Neuronal stem cell (in vitro differentiated cells): ENCODE measurements at places on chromosomes 16 and 17.

DNA sequence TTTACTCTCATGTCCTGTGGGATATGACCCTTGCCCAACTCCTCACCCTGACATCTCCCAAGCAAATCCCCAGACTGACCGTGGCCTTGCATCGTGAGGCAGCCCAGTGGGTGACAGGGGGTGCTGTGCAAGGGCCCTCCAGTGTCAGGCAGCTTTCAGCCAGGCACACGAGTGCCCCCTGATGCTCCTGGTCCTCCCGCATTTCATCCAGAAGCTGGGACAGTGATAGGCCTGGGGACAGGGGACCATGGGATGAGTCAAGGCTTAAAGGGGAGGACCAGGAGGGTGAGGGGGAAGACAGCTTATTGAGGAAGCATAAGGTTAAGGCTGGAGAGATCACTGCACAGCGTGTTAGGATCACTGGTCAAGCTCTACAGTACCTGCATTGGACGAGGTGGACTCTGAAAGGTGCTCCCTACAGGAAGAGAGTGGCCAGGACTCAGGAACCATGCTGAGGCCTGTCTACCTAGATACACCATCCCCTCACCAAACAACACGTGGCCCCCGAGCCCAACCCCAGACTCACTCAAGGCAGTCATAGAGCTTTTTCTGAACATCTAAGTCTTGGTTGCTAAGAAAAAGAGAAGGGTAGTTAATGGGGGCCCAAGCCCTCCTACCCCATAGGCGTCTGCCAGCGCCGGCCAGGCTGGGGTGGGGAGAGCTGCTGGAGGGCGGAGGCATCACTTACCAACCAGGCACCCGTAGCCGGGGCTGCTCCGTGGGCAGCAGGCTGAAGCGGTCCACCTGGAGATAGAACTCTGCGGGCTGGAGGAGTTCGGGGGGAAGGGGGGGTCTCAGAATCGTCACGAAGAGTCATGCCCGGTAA lies 998 bp downstream of the ACD start:
- DNase-seq: no peak

DNA sequence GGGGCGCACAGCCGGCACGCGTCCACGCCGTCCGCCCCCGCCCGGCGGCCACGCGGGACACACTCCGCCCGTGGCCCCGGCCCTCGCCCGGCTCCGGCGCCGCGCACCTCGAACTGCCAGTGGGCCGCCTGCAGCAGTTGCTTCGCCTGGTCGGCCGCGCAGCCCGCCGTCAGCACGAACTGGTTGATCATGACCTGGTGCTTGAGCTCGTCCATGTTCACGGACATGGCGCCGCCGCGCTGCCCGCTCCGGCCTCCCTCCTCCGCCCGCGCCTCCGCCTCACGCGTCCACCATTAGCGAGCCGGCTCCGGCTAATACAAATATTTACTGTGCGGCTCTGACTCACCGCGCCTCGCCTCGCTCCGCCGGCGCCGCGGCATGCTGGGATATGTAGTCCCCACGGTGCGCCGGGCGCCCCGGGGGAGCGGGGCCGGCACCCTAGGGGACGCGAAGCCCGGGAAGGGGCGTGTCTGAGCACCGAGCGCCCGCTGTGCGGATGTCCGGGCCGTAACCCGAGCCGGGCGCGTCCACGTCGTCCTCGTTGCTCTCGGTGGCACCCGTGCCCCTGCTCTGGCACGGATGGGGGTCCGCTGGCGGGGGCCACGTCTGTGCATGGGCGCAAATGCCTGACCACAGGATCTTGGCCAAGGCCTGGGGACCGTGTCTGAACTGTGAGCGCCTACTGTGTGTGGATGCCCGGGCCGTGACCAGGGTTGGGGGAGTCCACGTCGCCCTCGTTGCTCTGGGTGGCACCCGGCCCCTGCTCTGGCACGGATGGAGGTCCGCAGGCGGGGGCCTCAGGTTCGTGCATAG lies at the start of gene UBALD1:
TSS of gene UBALD1 (minus strand) at position 318 of the 813 bp plus-strand sequence. CDS start at position 227, 91 bp downstream.
- DNase-seq: peak; percentile 76

- DNase-seq: no peak
Observed at GRCh38 chr17:42193216-42193968, 902 bp downstream of the GHDC start.

DNA sequence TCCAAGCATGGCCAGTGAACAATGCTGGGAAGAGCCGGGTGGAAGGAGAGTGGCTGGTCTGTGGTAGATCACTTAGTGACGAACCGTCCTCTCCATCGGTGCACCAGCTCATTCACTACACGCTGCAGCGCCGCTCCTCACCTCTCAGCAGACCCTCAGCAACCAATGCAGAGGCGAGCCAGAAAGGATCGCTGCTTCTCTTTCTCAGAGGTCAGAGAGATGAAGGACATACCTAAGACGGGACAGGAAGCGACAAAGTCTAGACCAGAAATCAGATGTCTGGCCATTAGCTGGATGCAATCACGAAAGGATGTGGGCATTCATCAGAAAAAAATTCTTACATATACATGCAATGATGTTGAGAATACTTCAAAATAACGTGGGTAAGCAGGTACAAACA lies 26.9 kb downstream of the NSMCE1 start:
- DNase-seq: no peak

DNA sequence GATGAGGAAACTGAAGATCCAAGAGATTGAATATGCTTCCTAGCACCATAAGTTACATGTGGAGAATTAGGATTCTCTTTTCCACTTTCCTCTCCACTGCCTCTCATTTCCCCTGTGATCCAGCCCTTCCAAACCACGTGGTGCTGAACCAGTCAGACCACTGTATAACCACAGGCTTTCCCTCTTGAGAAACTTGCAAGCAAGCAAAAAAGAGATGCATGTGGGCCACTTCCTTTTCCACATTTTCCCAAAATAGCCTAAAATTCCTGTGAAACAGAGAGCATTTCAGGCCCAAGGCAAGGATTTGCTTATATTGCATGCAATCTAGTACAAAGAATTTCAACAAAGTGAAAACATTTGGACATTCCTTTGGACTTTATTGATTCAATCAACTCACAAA lies 59.3 kb upstream of the KSR1 start:
- DNase-seq: no peak

DNA sequence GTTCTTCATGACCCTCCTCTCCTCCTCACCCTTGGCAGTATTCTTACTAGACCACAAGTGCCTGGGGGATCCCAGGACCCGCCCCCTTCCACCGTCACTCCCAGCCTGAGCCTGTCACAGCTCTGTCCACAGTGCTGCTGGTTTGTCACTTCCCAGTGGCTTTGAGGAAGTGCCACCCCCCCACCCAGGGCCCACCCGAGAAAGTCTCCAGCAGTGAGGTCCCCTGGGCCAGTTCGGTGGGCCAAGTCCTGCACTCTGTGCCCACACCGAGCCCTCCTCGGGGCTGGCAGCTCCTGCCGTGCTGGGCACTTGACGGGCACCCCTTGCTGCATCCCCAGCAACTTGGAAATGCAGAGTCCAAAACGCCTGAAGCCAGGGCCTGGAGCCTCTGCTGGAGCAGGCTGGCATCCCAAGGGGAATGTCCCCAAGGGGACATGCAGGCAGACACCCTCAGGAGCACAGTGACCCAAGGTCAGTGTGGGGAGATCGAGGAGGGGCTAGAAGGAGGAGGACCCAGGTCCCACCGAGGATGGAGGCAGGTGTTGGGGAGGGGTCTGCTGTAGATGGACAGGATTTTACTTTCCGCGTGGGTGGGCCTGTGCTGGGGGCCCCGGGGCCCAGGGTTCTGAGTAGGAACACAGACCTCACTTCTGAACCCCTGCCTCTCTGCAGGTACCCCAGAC lies 15.5 kb downstream of the MMP15 start:
- no peak for DNase-seq

- no peak for DNase-seq
Observed at GRCh38 chr17:6505425-6506142, 50.8 kb downstream of the PITPNM3 start.

GRCh38 chr17:72962106-72962505 lies 130.4 kb downstream of the SLC39A11 start:
- no peak for DNase-seq

GRCh38 chr16:9383281-9383680 lies 291.8 kb downstream of the HAPSTR1 start:
- DNase-seq: no peak

- peak; percentile 77 for DNase-seq
Observed at GRCh38 chr17:37608351-37609169, 658 bp downstream of the SYNRG start.

DNA sequence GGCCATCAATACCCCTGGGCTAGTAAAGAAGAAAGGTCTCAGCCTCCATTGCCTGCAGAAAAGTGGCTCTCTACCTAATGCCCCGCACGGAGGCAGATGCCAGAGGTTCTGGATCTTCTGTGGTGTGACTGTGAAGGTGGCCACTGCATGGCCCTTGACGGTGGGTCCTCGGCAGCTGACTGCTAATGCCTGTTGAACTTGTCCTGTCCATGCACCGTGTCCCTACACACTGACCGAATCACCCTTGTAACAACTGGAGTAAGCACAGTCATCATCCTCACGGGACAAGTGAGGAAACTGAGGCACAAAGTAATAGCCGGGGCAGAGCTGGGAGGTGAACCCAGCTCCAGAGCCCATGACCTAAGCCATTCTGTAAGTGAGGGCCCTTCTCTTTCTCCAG lies 48.8 kb downstream of the MYH11 start:
- no peak for DNase-seq

GRCh38 chr16:11309895-11310633 lies 28.9 kb upstream of the PRM1 start:
- DNase-seq: no peak

DNA sequence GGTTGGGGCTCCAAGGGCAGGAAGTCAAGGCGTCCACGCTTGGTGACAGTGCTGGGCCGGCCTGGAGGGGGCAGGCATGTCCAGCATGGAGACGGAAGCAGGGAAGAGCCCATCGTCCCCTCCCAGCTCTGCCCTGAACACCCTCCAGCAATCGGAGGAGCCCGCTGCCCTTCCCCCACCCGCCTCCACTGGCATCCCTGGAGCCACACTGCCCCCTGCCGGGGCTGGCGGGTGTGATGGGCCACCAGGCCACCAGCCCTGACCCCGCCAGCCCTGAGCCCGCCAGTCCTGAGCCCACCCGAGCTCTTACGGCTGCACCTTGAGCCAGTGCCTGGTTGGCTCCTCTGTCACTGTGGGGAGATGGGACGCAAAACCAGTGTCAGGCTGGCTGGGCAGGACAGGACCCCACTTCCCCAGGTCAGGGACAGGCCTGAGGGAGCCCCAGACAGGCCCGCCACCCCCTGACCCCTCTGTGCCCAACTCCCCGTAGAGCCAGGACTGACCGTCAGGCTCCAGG lies 4.1 kb upstream of the CDH15 start:
- DNase-seq: peak; percentile 88

DNA sequence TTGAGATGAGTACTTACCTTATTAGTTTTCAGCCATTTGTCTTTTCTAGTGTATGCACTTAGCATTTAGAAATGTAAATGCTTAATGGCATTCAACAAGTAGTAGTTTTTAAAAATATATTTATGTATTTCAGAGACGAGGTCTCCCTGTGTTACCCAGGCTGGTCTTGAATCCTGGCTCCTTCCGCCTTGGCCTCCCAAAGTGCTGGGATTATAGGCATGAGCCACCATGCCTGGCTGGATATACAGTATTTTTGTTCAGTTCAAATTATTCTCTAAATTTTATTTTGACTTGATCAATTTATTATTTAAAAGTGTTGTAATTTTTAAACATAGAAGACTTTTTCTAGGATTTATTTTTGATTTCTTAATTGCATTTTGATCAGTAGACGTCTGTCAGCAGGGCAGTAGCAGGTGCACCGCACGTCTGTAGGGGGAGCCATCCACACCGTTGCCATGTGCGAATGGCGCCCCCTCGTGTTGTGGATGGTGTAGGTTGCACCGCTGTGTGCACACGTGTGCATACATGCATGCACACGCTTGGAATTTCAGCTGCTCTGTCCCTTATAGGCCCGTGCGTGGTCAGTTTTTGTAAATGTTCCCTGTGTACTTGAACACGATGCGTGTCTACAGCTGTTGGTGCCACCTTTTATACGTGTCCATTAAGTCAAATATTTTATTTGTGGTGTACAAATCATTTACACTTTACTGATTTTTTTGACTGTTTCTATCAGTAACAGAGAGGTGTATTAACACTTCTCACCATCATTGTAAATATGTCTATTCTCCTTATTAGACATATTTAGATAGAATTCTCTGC lies 30.6 kb downstream of the RPTOR start:
- DNase-seq: peak; percentile 86

GRCh38 chr16:52035436-52035835 lies 511.5 kb downstream of the TOX3 start:
- no peak for DNase-seq

DNA sequence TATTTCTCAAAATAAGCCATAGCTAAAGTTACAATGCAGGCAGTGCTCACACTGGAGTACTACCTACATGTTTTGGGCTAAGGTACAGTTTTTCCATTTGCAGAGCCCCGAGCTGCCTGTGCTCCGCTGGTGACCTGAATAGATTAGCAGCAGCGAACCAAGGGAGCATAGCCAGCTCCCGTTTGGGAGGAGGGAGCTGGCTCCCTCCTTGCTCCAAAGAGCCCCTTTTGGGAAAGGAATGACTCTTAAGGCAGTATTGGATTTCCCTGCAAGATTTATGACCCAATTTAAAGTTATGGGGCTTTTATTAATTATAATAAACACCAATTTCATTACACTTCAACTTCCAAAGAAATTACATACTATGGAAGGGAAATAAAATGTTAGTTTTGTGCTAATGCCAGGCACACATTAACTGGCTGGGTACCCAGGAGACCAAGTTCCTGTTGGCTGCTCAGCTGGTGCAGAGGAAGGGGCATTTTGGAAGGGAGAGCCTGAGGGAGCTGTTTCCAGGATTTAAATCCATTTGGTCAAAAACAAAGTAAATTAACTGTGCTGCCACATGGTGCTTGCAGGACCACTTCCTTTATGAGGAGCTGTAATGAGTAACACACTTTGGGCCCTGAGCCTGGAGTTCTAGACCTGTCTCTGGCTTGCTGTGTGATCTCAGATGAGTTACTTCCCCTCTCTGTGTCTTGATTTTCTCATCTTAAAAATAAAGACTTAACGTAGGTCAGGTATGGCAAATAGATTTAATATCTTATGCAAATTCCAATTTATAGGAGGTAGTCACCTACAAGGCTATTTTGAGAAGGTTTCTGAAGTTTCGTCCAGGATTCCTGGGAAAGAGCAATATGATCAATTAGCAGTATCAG lies 362.1 kb upstream of the CCL2 start:
- no peak for DNase-seq

- no peak for DNase-seq
Observed at GRCh38 chr17:57106107-57106835, 21.2 kb downstream of the AKAP1 start.

GRCh38 chr16:60712144-60712543 lies 1324.1 kb downstream of the CDH8 start:
- DNase-seq: no peak

DNA sequence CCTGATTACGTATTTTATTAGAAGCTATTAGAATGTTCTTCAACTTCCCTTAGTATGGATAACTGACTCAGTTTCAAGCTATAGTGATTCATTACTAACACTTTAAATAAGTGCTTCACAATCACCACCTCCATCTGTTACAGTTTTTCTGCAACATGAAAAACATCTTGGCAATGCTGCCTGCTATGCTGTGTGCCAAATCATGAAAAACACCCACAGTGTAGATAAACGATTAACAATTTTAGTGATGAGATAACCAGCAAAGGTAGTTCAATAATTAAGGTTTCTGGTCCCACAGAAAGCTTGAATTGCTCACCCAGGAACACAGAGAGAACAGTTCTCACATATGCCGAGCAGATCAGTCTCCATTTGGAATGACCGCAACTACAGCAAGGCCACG lies 51.4 kb upstream of the SLC25A19 start:
- no peak for DNase-seq

- DNase-seq: no peak
Observed at GRCh38 chr17:3693829-3694231, 2.1 kb downstream of the P2RX5 start.
